Pulmonary artery endothelial cell (primary cell): ENCODE measurements at places on chromosomes 7 and 10. TPM values are rescaled to one million over a fixed set of nuclear protein-coding genes. Genes with fewer than 3 reads are reported as not detected.
A peak's percentile ranks its signal among the peaks of the same experiment; 100 is the strongest.

DNA sequence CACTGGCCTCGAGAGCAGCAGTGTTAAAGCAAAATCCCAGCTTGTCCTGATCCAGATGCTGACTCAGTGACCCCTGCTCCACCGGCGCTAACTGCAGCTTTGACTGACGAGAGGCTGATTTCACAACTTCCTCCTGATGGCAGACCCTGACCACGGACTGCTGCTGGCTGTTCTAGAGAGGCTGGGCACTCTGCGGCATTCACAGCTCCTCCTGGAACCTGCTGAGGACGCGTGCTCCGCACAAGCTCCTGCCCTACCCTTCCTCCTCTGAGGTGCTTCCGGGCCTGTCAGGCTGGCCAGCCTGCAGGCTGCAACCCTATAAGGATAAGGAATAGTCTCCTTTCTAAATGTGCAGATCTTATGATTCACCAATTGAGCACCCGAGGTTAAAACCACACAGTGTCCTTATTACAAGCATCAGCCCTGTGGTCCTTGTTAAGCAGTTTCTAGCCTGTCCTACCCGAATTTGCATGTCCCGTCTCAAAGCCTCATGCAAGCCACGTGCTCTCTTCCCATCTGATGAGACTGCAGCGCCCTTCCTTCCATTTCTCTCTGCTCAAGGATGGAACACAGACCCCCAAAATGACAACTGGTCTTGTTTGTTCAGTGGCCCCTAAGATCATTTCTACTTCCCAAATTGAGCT, 35.5 kb upstream of the NCAPG2 start:
- peak; percentile 63 for DNase-seq

The CCDC172 gene
- total RNA-seq: not detected in 2 replicates

DNA sequence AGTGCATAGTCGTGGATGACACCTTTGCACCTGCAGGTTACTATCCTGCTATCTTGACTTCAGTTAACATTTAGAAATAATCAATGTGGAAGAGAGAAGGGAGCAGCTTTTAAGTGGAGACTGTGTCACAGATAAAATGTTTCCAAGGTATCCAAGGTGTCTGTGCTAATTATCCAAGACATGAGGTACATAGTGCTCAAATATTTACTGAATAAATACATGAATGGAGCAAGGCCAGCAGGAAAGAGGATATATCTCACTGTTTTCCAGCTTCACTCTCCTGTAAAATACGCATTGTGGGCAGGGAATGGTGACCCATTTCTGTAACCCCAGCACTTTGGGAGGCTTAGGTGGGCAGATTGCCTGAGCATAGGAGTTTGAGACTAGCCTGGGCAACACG, 552.4 kb downstream of the PHTF2 start:
- DNase-seq: no peak

The NODAL gene
- total RNA-seq: not detected in 2 replicates

DNA sequence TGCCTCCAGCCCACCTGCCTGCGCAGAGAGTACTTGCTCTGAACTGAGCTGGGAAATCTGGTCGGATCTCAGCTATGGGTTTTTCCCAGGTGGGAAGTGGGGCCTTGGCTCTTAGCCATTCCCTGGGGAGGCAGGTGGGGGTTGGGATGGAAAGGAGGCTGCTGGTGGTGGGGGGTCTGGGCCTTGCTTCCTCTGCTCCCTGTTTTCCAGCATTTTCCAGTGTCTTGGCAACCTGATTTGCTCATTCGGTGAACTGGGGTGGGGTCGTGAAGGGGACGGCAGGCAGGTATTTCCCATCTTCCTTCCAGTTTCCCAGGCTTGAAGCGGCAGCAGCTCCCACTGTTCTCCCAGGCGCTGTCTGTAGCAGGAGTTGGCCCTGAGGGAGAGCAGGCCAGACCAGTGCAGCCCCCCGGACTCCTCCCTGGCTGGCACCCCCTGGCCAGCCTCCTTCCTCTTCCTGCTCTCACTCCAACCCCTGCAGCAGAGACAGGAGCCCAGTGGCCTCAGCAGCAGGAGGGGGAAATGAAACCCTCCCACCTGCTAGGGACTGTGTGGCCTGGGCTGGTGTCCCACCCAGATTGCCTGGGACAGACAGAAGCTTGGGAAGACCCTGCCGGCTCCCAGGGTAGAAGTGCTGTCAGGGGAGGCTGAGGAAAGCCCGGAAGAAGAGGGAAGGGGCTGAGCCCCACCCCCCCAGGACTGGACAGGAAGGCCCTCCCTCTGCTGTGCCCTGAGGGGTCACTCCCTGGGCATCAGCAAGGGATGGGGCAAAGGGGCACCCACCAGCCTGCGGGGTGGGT, 6.6 kb downstream of the TRIM8 start:
- DNase-seq: no peak

DNA sequence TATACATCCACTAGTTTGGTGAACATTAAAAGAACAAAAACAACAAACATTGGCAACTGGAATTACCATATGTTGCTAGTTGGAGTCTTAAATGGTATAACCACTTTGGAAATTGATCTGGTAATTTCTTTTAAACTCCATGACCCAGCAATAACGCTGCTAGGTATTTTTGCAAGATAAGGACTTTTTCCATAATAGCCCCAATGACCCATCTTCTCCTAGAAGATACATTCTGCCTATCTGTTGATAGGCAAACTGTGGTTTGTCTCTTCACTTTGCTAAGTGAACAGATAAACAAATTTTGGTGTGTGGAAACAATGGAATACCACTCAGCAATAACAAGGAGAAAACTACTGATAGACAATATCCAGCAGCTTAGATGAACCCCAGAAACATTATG, 30.6 kb upstream of the MTURN start:
- DNase-seq: no peak

DNA sequence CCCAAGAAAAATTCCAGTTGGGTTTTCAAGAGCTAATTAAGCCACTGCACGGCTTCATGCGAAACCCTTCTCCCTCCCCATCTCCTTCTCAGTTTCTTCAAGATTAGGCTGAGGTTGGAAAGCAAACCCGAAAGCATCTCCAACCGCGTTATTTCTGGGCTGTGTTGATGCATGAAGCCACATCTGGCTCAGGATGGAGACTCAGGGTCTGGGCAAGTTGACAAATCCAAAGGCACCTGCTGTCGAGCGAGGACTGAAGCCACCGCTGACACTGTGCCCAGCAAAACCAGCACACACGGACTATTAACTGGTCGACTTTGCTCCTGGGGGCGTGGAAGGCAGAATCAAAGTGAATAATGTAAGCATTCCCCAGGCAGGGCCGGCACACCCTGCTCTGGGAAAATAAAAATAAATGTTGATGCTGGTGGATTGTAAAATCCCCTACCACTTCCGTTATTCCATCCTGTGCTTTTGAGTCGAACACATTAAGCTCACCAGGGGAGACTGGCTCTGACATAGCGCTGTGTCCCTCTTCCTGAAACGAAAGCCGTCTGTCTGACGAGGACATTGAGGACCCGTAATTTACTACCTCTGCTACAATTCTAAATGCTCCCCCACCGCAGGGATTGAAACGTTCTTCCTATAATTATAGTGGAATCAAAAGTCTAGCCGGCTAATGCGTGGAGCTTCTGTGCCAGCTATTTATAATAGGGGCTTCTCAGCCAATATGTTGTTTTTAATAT, 269.8 kb downstream of the ADARB2 start:
- DNase-seq: no peak

The PAPOLB gene
- 0.04 and 0.07 TPM in 2 replicates for total RNA-seq

DNA sequence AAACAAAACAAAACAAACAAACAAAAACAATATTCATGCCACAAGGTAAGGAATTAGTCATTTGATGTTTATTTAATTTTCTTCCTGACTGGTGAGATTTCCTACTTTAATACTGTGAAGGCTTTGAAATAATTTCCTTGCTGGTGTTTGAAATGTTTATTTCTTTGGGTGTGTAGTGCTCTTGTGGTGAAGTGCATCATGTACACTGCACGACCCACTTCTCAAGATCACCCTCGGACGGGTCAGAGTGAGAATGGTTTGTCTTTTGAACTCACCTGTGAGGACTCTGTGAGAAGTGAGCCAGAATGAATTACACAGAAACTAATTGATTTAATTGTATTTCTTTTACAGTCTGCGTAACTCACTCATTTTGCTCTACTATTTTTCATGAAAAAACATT, 1211.5 kb downstream of the SORCS1 start:
- DNase-seq: no peak

GRCh38 chr7:11341285-11341944, 367.7 kb downstream of the PHF14 start:
- DNase-seq: no peak

DNA sequence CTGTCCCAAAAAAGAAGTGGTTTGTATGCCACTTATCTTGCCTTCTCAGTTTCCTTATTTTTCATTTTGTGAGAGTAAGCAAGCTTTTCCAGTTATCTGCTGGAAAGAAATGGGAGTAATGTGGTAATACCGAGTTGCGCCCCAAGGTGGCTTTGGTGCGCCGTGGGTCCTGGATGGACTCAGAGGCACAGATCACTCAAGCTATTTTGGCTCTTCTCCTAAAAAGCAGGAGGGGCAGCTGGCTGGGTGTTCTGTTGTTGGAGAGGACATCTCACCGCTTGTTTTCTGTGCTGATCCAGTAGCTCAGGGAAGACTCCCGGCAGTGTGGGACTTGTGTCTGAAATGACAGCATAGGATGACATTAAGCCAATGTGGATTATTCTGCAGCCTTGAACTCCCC, 16.4 kb downstream of the PRKRIP1 start:
- no peak for DNase-seq

- DNase-seq: no peak
Observed at GRCh38 chr10:104281694-104282093, 12.7 kb downstream of the GSTO2 start.

The TUBAL3 gene
- 0.11 and 0.73 TPM in 2 replicates for total RNA-seq

The NEUROG3 gene
- total RNA-seq: not detected in 2 replicates

The PPP1R9A gene
- total RNA-seq: 4.1 and 9.3 TPM in 2 replicates

The CALML3 gene
- total RNA-seq: not detected in 2 replicates

GRCh38 chr7:106400923-106401322, 116.1 kb upstream of the NAMPT start:
- DNase-seq: no peak

The ASZ1 gene
- not detected in 2 replicates for total RNA-seq

The TMEM139 gene
- not detected in 2 replicates for total RNA-seq

DNA sequence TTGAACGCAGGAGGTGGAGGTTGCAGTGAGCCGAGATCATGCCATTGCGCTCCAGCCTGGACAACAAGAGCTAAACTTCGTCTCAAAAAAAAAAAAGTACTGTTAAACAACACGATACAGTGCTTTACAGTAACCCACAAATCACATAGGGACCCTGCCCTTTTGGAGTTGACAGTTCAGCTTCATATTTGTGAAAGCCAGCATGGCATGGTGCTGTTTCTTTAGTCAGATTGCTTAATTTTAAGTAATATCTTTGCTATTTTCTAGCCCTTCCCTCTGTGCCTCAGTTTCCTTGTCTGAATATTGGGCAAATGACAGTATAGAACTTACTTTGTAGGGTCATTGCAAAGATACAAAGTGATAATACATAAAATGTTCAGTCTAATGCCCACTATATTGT, 4.9 kb downstream of the CDC123 start:
- DNase-seq: no peak

GRCh38 chr7:128791121-128791971, at the start of gene CCDC136:
CCDC136 (plus strand) TSS chr7:128791968; CDS start chr7:128792412, 444 bp downstream.
- no peak for DNase-seq

DNA sequence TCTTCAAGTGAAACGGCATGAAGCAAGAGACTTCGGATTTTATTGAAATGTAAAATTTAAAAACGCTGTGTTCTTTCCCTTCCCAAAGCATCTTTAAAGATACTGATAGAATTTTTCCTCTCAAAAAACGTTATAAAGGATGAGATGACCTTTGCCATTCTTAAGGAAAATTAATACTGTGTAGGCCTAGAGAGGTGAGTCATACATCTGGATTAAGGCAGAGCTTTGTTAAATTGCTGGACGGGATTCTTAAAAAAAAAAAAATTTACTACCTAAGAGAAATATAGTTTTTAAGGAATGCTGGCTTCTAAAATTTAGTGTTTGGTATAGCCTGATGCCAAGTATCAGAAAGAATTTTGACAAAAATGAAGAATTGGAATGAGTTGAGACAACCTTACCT, 6.3 kb upstream of the HBP1 start:
- no peak for DNase-seq
